Activated CD8-positive, alpha-beta memory T cell treated with anti-CD3 and anti-CD28 coated beads for 1 hour (primary cell): ENCODE measurements at places on chromosomes 3 and 15.
A peak's percentile ranks its signal among the peaks of the same experiment; 100 is the strongest.

DNA sequence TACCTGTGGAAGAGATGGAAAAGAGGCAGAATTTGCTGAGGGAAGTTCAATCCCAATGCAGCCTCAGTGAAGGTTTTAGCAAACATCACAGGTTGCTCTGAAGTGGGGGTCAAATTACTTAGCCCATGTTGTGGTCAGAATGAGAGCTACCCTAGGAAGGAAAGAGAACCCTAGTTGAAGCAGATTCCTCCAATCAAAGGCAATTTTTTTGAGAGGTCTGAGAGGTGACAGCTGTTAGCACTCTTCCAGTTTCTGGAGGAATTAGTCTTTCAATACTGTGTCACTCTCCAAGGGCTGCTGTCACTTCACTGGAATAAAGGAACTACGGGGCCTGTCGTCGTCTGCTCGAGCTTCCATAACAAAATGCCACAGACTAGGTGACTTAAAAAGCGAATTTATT is 584.2 kb upstream of the DPPA4 start:
- no peak for DNase-seq

DNA sequence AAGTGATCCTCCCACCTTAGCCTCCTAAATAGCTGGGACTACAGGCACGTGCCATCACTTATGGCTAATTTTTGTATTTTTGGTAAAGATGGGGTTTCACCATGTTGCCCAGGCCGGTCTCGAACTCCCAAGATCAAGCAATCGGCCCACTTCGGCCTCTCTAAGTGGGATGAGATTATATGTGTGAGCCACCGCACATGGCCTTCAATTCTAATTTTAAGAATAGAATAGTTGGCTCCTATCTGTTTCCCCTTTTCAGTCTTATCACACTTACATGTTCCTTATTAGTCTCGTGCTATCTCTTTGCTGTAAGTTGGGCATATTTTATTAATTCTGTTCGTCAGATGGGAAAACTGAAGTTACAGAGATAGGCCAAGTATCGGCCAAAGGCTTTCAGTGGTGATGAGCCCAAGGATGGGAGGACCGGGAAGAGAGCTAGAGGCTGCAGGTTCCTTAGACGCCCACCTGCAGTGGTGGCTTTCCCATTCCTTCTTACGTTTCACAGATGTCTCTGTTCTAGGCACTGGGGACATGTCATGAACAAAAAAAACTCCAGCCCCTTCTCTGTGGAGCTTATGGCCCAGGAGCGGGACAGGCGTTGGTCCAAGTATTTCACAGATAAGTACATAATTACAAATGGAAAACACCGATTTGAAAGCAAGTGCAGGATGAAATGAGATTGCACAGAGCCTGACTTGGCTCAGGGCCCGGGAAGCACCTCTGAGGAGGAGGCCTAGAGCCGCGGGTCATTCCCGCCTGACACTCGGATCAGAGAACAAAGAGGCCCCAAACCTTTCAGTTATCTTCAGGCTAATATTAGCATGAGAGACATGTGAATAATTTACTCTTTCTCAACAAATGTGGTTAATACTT is 91.1 kb upstream of the KLF13 start:
- DNase-seq = no peak

GRCh38 chr15:50425219-50425618 is 1.0 kb downstream of the USP8 start:
- DNase-seq = no peak

DNA sequence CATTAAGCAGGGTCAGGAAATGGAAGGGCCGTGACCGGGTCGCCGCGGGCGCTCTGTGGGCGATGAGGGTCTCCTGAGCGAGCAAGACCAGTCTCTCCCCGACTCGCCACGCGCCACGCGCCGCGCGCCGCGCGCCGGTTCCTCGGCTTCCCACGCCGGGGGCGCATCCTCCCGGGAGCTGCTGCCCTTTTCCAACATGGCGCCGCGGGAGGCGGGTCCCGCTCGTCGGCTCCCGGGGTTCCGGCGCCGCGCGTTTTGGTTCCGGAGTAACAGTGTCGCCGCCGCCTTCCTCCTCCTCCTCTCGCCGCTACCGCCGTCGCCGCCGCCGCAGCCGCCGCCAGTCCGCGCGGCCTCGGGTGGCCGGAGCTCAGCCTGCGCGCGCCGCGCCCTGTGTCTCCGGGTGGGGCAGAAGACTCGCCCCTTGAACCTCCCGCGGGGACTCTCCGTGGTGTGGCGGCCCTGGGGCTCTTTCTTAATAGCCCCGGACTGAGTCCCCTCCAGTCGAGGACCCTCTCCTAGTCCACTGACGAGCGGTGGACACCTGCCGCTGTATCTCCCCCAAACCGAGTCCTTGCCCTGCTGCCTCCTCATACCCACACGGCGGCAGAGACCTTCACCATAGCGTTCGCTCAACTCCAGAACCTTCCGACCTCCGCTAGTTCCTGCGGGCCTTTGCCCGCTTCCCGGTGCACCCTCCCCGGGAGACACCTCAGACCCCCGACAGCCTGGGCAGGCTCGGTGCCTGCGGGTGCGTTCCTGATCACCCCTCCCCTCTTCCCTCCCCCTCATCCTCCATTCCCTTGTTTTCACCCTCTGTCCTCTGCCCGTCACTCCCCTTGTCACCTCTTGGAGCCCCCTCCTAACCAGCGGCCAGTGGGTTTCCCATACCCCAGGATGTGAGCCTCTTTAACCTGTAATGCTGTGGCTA is at the start of gene MAP2K5:
Gene MAP2K5, plus strand, starts transcription at position 284 of the 928 bp plus-strand sequence. Its CDS starts 633 bp downstream, at position 917.
- peak; percentile 46 for DNase-seq

GRCh38 chr3:23826382-23827064 is 20.8 kb downstream of the UBE2E1 start:
- no peak for DNase-seq

DNA sequence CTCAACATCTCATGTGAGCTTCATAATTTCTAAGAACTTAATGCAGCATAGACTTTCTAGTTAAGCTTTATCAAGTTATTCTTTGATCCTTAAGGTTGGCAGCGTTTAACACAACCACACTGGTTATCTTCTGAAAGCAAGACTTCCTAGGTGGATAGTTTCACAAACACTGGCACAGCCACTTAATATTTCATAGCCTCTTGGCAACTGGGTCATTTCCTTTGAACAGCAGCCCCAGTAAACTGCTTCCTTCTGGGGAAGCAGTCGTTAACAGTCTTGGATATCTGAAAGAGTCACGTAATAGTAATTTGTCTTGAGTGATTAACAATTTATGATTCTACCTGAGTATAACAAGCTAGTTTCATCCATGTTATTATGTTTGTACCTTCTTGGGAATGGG is 45.9 kb upstream of the ABHD10 start:
- no peak for DNase-seq

DNA sequence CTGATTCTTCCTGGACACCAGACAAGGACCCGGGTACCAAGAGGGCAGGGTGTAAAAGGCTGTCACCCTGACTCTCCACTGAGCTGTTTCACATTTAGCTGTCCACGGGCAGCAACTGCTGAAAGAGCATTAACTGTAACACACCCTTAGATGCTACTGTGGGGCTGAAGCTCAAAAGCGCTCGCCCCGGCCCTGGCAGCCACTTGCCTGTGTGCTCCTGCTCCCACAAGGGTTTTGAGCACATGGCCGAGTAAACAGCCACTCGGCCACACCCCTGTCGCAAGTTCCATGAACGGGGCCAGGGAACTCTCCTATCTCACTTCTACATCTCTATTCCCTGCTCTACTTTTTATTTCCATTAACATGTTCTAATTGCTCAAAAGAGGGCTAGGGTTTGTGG is 421.7 kb downstream of the TUSC7 start:
- DNase-seq = no peak

GRCh38 chr15:72735111-72735510 is 48.4 kb downstream of the ADPGK start:
- no peak for DNase-seq
